Fibroblast of pulmonary artery (primary cell): ENCODE measurements at places on chromosomes 11 and 22.

DNA sequence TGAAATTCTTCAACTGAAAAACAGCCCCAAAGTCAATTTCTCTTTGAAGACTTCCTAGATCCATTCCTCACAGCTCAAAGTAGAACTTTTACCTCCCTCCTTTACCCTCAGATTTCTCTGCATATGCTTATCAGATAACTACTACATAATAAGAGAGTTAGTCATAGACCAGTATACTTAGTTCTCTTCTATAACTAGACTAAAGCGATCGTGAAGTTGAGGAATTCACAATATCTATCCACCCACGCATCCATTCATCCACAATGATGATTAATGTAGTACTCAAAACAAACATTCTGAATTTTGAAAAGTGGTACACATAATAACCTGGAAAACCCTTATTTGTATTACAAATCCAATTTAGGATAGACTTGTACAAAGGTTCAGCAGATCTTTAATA is 800.9 kb upstream of the TENM4 start:
- peak; percentile 12 for DNase-seq

DNA sequence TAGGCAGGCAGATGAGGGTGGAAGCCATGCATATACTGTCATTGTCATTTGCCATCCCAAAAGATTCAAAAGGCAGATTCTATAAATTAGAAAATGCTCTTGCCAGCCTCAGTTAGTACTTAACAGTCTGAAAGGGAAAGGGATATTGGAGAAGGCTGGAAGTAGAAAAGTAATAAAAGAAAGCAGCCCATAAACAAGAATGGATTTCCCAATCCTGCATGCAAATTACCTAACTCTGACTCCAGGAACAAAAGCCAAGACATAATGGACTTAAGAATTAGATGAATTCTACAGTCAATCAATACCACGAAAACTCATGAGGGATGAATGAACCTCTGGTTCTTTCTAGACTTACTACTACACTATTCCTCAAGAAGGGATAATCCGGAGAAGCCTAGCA is 5.9 kb downstream of the PAK1 start:
- DNase-seq = peak; percentile 42

DNA sequence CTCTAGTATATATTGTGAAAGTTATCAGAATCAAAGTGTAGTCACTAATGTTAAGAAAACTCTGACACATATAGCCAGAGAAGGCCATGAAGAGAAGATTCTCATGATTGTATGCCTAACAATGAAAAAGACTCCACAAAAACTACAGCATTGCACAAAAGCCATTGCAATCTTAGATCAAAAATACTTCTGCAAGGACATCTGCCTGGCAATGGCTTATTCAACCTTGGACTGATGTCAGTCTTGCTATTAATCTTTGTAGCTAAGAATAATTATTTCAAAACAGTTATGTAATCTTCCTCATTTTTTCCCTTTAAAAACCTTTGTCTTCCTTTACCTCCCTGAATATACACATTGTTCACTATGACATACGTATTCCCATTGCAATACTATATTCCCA is 55.3 kb upstream of the SLC36A4 start:
- no peak for DNase-seq

DNA sequence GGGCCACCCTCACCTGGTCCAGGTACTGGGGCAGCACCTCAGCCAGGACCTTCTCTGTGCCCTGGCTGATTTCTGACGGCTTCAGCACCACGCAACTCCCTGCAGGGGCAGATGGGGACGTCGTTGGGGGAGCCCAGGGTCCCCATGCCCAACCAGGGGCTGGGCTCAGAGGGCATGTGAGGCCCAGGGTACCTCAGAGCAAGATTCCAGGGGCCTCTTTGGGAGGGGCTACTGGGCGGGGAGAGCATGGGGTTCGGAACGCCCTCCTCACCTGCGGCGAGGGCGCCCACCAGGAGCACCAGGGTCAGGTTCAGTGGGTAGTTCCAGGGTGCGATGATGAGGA is 8.1 kb downstream of the ALDH3B2 start:
- DNase-seq = no peak

GRCh38 chr11:123421589-123421988 is 8.5 kb upstream of the GRAMD1B start:
- DNase-seq = no peak

- DNase-seq = peak; percentile 82
Measured at GRCh38 chr11:42524534-42525227, 787.1 kb upstream of the API5 start.

- no peak for DNase-seq
Measured at GRCh38 chr11:2819316-2819715, 66.3 kb downstream of the CDKN1C start.

GRCh38 chr11:127130321-127130720 is 129.8 kb upstream of the KIRREL3 start:
- DNase-seq = no peak

DNA sequence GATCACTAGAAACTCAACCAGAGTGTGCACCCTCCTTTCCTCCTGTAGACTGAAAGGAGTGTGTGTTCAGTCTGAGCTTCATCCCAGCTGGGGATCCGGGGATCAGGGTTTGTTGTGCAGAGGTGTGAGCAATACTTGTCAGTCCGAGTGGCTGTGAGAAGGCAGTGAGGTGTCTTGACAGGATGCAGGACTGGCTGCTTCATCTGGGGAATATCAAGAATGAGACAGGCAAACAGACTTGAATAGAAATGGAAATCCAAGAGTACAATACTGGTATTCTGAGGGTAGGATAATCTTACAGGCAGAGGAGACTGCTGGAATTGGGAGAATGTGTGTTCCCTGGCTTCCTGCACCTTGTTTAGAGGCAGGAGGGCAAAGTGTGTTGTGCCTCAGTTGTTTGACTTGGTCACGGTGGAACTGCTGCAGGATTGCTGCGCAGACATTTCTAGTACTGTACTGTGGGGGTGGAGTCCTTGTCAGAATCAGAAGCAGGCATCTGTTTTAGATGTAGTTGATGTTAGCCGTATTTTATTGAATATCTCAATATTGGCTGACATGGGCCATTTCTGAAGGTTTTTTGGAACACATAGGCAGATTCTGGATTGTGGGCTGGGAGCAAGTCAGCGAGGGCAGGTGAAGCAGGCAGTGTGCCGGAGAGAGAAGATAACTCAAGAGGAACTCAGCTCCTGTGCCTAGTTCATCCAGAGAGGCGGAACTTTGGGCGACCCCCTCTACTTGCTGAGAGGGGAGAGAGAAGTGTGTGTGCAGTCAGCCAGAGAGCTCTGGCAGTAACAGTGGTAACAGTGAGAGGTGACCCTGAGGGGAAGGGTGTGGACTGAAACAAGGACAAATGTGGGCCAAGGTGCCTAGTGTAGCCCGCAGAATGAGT is 27.1 kb upstream of the GRK2 start:
- DNase-seq = no peak

- DNase-seq = no peak
Measured at GRCh38 chr11:72732329-72732728, 19.9 kb downstream of the ARAP1 start.

DNA sequence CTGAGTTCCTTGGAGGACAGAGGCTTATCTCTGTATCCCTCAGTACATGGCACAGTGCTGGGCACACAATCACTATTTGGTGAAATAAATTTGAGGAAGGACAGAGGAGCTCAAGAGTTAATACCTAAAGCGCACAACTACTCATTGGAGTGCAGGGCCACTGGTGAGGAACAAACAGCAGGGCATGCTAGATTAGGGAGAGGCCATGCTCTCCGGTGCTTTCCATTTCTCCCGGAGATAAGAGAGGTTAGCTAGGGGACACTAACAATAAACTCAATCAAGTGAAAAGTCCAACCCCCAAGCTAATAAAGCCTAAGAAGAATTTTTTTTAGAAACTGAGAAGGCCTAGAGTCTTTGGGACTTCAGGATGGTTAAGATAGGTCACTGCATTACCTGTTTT is 29.1 kb downstream of the NFRKB start:
- no peak for DNase-seq

DNA sequence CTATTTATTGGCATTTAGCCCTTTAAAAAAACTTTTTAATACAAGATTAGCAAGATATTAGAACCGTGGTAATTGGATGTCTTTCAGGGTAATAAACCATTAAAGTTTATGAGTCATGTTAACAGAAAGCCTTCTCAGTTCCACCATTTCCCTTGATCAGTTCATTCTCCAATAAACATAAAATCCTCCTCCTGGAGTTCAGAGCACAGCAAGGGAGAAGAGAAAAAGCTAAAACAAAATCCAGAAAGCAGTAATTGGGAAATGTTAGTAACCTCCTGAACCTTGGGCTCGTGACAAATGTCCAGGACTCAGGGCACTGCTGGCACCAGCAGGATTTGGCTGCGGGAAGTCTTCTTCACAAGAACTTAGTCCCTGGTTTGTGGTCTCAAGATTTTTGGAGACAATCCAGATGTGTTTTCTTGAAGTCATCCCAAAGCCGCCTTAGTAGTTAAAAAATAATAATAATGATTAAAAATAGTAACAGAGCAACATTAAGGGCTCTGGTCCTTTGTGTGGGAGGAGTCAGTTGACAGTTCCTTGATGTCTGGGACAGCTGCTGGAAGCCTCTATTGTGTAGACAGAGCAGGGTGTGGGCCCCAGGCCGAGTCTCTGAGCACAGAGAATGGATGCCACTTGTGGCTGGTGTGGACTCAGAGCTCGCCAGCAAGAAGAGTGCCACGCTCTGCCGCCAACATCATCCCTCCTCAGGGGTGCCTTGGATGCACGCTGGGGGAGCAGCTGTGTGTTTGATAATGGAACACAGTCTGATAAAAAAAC is 43.4 kb upstream of the PITPNB start:
- DNase-seq = peak; percentile 18

GRCh38 chr22:25636323-25636722 is 71.8 kb downstream of the GRK3 start:
- no peak for DNase-seq
